Fibroblast of gingiva (primary cell): ENCODE measurements at places on chromosomes 13 and 19.

DNA sequence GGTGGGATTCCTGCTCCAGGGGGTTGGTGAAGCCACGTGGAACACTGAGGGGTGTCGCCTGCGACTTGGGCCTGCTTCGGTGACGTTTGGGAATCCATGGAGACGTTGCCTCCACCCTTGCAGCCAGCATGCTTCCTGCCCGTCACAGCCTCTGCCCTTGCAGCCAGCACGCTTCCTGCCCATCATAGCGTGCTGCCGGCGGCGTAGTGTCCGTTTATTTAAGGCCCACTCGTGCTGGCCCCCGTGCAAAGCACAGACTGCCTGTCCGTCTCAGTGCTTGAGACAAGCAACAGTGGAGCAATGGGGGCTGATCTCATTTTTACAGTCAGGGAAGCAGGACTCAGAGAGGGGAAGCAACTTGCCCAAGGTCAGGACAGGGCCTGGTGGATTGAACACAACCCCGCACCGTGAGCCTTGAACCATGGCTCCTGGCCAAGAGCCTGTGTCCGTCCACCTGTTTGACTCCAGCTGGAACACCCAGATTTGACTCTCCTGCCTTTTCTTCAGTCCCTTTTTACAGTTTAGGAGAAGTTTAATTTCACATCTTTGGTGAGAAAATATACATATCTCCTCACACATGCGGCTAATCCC lies 149.6 kb downstream of the TEX29 start:
- DNase-seq = no peak

DNA sequence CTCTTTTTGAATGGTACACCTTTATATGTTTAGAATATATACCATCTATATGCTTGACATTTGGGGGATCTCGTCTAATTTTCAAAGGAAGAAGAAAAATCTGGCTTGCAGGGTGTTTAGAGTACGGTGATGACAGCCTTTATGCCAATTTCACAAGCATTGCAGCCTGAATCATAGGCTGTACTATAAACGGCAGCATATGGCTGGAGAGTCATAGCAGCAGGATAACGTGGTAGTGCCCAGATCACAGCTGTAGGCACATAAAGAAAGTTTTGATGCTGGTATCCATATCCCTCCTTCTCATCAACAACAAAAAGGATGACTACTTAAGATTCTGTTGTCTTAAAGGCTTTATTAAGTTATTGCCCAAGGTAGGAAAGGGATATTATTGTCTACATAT lies 253.0 kb downstream of the PCDH9 start:
- DNase-seq = no peak

- no peak for DNase-seq
Measured at GRCh38 chr13:97008643-97009042, 14.4 kb upstream of the OXGR1 start.

DNA sequence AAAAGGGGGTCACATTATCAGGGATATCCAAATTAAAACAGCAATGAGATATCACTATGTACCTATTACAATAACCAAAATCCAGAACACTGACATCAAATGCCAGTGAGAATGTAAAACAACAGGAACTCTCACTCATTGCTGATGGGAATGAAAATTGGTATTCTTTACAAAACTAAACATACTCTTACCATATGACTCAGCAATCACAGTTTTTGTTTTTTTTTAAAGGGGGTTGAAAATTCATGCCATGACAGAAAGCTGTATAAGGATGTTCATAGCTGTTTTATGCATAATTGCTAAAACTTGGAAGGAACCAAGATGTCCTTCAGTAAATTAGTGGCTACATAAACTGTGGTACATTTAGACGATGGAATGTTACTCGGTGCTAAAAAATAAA lies 71.6 kb upstream of the SLITRK1 start:
- no peak for DNase-seq
